H1 (cell line): ENCODE measurements at places on chromosomes 5 and 9. TPM values are rescaled to one million over a fixed set of nuclear protein-coding genes. Genes with fewer than 3 reads are reported as not detected.

Gene ALG2
- 27.8 and 30.7 TPM in 2 replicates for total RNA-seq

Gene NUTM2G
- 0.25 TPM in 1 of 2 replicates, not detected in the other for total RNA-seq

Gene MIGA2
- total RNA-seq, result 30.9 and 39.0 TPM in 2 replicates

Gene F2R
- 23.8 and 25.0 TPM in 2 replicates for total RNA-seq

Gene LHX3
- total RNA-seq, result not detected in 2 replicates

Gene ENTPD8
- total RNA-seq, result 0.33 and 0.48 TPM in 2 replicates

Gene ZNF618
- total RNA-seq, result 28.5 and 31.4 TPM in 2 replicates

Gene MARVELD2
- total RNA-seq, result 31.0 and 31.4 TPM in 2 replicates

Gene NMUR2
- not detected in 2 replicates for total RNA-seq

- DNase-seq, result no peak
These were observed 203.6 kb upstream of the GRAMD2B start for GRCh38 chr5:126219616-126220015.

- DNase-seq, result no peak
These were observed 114.4 kb downstream of the PSD2 start for GRCh38 chr5:139910036-139910435.

DNA sequence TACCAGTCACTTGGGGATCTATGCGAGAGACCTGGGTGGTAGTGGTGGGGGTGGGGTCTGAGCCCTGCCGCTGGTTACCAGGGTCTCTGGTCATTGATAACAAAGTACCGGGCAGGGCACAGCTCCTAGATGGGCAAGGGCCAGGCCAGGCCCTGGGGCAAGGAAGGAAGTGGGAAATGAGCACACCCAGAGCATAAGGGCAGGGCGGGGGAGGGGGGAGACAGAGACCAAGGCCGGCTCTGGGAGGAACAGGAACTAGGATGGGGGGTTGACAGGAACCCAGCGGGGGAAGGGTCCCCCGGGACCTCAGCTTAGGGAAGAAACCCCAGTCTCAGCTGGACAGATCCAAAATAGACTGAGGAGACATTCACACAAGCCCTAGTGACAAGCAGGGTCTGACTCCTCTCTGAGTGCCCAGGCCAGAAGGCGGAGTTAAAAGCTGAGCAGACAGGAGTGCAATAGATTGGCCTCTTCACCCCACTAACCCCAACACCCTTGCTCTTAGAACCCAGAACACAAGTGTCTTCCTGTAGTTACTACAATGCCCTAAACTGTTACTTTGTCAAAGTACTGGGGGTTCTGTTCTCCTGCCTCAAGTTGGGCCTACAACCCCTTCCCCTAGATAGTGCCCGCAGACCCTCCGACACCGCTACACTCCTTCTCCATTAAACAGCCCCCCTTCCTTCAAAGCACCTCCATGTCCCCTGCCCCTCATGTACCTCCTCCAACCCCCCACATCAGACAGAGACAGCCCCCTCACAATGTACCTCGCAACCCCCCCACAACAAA, 628 bp downstream of the ATOSB start:
- DNase-seq, result peak; percentile 54

DNA sequence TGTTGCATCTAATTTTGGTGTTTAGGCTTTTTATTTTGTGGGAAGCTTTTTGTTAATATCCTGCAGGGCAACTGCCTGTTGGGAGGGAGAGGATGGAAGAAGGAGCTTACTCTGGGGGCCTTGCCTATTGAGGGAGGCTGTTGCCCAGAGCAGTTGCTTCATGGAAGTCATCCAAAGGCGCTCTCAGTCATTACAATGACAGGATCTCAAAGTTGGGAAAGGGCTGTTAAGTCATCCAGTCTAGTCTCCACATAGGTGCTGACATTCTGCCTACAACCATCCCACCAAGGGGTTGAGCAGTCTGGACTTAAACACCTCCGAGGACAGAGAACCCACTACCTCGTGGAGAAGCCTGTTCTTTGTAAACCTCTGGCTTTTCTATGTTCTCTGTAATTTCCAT, 13.2 kb downstream of the SAP30L start:
- no peak for DNase-seq

DNA sequence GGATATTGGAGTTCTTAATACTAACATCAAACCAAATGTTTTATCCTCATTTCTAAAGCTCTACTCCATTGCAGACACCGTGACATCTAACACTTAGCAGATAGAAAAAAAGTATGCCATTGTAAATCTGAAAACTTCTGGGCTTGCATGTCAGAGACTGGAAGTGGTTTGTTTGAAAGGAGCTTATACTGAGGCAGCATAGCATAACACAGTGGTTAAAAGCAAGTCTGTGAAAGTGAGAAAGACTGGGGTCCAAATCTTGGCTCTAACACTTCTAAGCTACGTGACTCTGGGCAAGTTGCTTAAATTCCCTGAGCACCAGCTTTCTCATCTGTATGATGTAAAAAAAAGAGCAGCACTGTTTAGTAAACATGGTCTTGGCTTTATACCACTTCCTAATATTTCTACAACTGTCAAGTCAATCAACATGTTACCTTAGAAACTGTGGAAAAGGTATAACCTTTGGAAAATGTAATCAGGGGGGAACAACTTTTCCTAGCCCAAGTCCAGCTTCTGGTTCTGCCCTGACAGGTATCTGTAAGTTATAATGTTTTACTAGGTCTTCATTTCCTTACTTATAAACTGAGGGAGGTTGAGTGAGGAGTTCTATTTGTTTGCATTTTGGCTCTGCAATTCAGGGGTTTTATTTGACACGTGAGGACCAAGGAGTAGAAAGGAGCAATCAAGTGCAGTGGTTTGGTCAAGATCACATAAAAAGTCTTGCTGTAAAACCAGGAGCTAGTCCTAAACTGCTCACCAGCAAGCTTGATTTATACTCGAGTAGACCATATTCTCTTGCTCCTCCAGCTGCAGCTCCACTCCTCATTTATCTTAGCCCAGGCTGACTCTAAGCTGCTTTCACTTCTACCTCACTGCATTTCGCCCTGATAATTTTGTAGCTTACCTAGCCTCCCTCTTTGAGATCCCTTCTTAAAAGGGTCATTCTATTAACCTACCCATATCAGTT, 541.0 kb downstream of the RAB3C start:
- DNase-seq, result no peak

GRCh38 chr5:91383956-91384300, 811 bp upstream of the ARRDC3 start:
- no peak for DNase-seq

DNA sequence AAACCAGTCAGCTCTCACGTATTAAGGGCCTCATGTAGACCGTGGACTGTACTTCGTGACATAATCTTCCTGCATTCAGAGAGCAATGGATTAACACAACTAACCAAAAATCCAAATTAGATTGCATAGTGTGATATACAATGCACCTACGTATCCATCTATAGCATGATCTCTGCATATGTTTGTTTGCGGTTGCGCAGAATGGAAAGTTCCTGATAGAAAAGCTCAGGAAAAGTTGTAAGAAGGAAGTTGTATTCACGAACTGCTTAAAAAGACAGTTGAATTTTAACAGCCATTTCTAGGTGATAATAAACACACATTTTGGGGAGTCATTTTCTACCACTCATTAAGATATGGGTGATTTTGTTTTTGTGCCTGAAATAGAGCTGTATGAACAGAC, 869.0 kb downstream of the TLE4 start:
- no peak for DNase-seq

DNA sequence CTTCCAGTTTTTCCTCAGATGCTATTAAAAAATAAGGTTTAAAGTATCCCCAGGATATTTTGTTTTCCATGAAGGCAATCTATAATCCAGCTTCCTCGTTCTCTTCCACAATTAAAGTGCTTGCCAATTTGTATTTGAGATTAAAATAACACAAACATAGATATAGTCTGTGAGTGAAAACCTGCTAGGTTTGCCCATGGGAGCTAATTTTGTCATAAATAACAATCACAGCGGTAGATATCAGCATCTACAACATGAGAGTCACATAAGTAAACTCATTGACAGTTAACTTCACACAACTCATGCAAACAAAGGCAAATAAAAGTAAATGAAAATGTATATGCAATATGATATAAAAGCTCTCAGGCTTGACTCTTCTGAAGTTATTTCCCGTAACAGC, 29.2 kb upstream of the RASGRF2 start:
- no peak for DNase-seq

- DNase-seq, result no peak
These were observed 205.9 kb downstream of the NXNL2 start for GRCh38 chr9:88740844-88741243.

DNA sequence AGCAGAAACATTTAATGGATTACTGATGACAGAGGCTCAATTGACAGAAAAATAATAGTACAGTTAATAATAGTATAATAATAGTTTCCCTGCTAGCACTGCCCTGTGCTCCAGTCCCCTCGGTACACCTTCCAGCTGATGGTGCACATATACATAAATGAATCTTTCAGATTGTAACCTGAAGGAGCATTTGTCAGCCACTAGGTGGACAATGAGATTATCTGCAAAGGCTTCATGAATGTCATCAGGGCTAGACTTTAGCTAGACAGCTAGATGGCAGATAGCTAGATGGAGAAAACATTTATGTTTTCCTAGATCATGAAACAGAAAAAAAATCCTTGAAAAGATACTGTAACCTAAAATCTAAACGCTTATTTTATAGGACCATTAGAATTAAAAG, 304.4 kb upstream of the SMC2 start:
- DNase-seq, result no peak

DNA sequence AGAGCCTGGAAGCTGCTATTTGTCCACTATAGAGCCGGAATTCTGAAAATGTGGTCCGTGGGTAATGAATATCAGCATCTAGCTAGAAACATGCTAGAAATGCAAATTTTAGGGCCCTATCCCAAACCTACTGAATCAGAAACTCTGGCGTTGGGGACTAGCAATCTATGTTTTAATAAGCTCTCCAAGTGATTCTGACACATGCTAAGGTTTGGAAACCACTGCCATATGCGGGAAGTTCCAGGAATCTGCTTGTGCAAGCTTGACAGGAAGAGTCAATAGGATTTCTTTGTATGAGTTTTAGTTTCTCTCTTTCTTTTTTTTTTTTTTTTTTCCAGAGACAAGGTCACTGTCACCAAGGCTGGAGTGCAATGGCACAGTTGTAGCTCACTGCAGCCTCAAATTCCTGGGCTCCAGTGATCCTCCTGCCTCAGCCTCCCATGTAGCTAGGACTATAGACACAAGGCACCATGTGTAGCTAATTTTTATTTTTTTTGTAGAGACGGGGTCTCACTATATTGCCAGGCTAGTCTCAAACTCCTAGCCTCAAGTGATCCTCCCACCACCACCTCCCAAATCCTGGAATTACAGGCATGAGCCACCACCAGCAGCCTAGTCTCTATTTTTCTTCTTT, 26.4 kb upstream of the CARNMT1 start:
- no peak for DNase-seq

GRCh38 chr9:74755999-74756398, 131.7 kb downstream of the TRPM6 start:
- DNase-seq, result no peak

GRCh38 chr5:170439223-170439943, 50.2 kb upstream of the KCNMB1 start:
- no peak for DNase-seq

DNA sequence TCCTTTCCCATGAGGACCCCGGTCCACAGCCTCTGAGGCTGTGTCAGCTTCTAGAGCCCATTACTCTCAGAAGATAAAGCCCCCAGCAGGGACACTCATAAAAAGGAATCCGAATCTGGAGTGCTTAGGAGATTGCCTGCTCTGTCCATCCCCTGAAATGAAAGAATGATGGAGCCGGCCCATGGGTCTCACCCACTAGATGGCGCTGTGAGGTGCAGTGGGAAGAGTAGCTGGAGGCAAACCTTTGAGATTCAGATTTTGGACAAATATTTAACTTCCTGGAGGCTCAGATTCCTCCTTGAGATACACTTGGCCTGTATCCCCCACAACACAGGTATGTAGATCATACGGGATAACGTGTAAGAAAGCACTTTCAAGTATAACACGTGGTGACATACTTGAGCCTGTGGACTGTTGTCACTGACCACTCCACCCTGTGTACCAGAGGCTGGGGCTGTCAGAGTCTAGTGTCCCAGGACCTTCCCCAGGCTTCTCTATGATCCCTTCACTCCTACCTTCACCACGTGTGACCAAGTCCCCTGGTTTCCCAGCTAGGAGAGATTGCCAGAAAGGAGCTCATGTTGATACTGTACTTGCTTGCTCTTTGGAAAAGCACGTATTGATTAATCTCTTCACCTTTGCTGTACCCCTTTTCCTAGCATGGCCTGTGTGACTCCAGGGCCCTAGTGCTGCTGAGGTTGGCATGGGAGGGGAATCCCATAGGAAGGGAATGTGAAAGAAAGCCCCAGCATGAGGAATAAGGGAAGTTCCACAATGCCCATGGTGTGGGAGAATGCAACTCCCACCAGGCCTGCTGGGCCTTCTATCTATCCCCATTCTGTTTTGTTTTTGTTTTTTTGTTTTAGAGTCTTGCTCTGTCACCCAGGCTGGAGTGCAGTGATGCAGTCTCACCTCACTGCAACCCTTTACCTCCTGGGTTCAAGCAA, 32.1 kb downstream of the TRMO start:
- DNase-seq, result peak; percentile 91

DNA sequence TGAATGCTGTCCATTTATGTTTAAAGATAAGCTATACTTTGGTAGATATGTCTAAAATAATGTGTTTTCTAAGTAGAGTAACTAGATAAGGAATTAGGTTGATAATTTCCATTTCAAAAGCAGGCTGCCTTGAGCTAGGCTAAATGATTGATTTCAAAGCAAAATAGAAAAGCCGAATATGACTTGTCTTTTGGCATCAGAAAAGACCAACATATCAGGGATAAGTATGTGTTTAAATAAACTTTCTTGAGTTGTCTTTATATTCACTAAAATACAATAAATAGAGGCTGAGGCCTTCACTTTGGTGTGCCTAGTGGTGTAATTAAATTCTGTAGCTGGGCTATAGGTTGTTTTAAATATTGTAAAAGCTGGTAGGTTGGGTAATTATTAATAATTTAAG, 569.0 kb downstream of the TAF11L14 start:
- no peak for DNase-seq

DNA sequence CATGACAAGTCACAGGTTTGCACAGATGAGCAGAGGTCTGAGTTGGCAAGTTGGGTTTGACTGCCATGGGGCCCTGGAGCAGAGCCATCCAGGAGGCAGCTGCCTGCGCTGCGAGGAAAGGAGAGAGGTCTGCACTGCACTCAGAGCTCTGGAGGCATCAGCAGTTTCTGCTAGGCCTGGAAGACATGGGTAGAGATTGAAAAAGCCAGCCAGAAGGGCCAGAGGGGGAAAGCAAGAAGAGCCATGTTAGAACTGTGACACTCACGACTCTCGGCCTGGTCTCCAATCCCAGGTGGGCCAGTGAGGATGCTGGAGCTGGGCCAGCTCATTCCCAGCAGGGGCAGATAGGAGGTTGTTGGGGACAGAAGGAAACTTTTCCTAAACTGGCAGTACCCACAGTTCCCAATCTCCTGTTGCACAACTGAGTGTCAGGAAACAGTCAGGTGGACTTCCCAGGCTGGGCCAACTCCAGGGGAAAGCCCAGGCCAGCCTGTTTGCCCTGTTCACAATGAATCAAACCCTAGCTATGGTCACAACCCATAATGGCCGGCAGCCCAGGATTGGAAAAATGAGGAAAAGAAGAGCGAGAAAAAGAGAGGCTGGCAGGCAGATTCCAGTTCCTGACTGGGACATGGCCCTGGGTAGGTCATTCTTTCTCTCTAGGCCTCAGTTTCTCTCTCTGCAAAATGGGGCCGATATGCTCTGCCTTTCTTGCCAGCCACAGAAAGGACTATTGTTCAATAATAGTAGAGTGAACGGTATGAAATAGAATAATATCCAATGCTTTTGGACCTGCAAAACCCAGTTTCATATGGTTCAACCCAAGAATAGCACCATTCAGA, 7.8 kb upstream of the ORM1 start:
- peak; percentile 40 for DNase-seq

GRCh38 chr5:90338712-90339372, 70.7 kb downstream of the CETN3 start:
- no peak for DNase-seq
